Activated T-helper 1 cell treated with anti-CD3 and anti-CD28 coated beads, Interleukin-12 subunit alpha, Interleukin-12 subunit beta, Interleukin-2, Interleukin-4 antibody, amounts not matched to agents 30 ng/mL and 10 ng/mL and 1 ng/mL, durations not matched to agents 14 hours and 24 hours and 36 hours (primary cell): ENCODE measurements at places on chromosomes 6 and 20. TPM values are rescaled to one million over a fixed set of nuclear protein-coding genes. Genes with fewer than 3 reads are reported as not detected.

DNA sequence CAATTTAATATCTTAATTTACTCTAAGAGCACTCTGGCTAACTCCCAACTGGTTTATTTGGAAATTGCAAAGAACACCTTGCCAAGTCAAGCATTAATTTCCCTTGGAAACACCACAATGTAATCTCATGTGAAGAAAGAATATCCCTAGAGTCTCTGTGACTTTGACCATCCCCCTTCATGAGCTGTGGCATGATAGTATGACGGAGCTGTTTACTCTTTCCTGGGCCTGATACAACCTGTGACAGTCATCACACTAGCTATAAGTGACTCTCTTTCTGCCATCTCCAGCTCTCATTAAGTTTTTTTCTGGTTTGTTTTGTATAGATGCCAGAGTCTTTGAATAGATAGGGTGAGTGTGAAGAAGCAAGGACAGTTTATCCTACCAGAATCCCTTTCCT, 470.3 kb upstream of the JARID2 start:
- DNase-seq = no peak
- no peak overlapping the region for H3K27ac ChIP-seq
- peaks cover 4% of the 10 kb centered on the region for H3K27me3 ChIP-seq
- H3K36me3 ChIP-seq = peaks cover 2% of the 10 kb centered on the region

GRCh38 chr20:35901678-35902544, 52.4 kb downstream of the SCAND1 start:
- no peak for DNase-seq
- H3K27ac ChIP-seq = no peak overlapping the region

DNA sequence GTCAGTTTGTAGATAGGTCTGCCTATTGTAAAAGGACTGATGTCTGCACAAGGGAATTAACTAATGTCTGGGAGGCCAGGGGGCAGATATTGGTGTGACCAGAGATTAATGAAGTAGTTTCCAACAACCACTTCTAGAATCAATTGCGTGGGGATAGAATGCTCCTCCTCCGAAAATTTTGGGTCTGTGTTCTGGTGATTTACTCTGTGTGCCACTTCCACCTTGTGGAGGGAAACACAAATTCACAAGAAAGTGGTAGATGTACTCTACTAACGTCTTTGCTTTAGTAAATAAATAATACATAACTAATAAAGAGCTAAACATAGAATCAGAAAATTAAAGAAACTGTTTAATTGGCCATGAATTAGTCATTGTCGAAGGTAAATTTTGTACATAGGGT, 25.5 kb downstream of the TMEM14A start:
- H3K4me1 ChIP-seq = no peaks in the 10 kb centered on the region
- H3K27ac ChIP-seq = no peak overlapping the region
- H3K36me3 ChIP-seq = no peaks in the 10 kb centered on the region
- no peak for DNase-seq
- peaks cover 20% of the 10 kb centered on the region for H3K27me3 ChIP-seq
- no peak overlapping the region for H3K4me3 ChIP-seq

DNA sequence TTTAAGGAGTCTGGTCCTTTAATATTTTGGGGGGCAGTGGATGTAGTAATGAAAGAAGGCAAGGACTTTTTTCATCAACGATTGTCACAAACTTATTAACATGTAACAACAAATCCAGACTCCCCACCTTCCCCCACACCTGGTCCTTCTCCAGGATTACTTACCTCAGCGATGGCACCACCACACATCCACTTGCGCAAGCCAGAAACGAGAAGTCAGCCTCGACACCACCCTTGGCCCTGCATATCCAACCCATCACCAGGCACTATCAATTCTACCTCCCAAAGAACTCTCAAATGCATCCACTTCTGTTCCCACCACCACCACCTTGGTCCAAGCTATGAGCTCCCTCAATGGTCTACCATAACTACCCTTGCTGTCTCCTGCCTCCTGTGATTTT, 6.6 kb downstream of the EZR start:
- H3K27me3 ChIP-seq = no peaks in the 10 kb centered on the region
- H3K36me3 ChIP-seq = peaks cover 65% of the 10 kb centered on the region

DNA sequence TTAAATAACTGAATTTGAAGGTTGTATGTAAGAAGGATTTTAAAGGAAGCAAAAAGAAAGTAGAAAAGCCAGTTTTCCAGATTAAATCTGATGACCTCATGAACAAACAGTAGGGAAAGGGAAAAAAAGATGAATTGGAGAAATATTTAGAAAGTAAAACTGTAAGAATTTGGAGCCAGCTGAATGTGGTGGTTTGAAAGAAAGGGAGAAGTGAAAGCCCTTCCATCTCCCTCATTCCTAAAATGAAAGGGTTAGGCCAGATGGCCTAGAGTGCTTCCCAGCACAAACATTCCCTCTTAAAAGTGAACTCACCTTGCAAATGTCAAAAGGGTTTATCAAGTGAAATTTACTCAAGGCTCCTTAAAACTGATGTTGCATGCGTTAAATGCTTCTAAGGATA, 139.3 kb upstream of the COL21A1 start:
- H3K27ac ChIP-seq = no peak overlapping the region
- H3K4me3 ChIP-seq = no peak overlapping the region
- no peaks in the 10 kb centered on the region for H3K36me3 ChIP-seq
- peaks cover 5% of the 10 kb centered on the region for H3K27me3 ChIP-seq
- H3K4me1 ChIP-seq = no peaks in the 10 kb centered on the region

DNA sequence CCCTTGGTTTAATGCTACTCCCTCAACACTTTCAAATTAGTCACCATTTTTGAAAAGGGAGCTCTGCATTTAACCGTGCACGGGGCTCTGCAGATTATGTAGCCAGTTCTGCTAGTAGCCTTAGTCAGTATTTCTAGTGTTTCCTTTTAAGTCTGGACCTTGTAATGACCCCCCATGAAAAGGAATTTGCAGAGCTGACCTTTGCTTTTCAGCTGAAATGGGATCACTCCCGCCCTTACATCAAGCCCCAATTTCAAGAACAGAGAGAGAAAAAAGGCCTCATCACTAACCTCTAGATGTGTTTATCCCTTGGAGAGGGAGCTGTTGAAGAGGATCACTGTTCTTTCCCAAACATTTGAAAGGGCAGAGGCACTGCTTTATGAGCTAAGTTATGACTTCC, 490.7 kb upstream of the BTBD3 start:
- H3K27ac ChIP-seq = no peak overlapping the region
- H3K4me3 ChIP-seq = no peak overlapping the region
- no peaks in the 10 kb centered on the region for H3K4me1 ChIP-seq
- H3K27me3 ChIP-seq = no peaks in the 10 kb centered on the region
- DNase-seq = no peak

The CEP43 gene
- total RNA-seq = 18.8 and 21.4 TPM in 2 replicates

The FOXC1 gene
- 0.23 and 0.44 TPM in 2 replicates for total RNA-seq

The B3GALT4 gene
- total RNA-seq = 4.4 and 5.6 TPM in 2 replicates

The SNAP25 gene
- 3.7 and 3.9 TPM in 2 replicates for total RNA-seq

The ZCCHC3 gene
- total RNA-seq = 25.9 TPM in 2 replicates
